ENCODE measurements at places on chromosomes 5 and 9. TPM values are rescaled to one million over a fixed set of nuclear protein-coding genes. Genes with fewer than 3 reads are reported as not detected.

Gene TIMD4
- polyA plus RNA-seq: 1.00 TPM

Gene CYLC2
- polyA plus RNA-seq: not detected

Gene HTR1A
- polyA plus RNA-seq: not detected

Gene PRDM9
- polyA plus RNA-seq: not detected

Gene KIF4B
- 0.24 TPM for polyA plus RNA-seq

Gene IFNA2
- polyA plus RNA-seq: 0.13 TPM

Gene OR1L6
- polyA plus RNA-seq: not detected

Gene SLC1A1
- polyA plus RNA-seq: 4.2 TPM

Gene DOCK8
- polyA plus RNA-seq: 8.6 TPM

Gene TNFSF8
- polyA plus RNA-seq: 7.1 TPM

Gene HMCN2
- 0.78 TPM for polyA plus RNA-seq

Gene CDC14B
- polyA plus RNA-seq: 18.2 TPM

Gene FAM200C
- polyA plus RNA-seq: 16.7 TPM

Gene CPEB4
- polyA plus RNA-seq: 18.8 TPM

Gene SLC45A2
- polyA plus RNA-seq: not detected

Gene SHISAL2B
- polyA plus RNA-seq: 8.3 TPM

Gene C7
- 531 TPM for polyA plus RNA-seq

Gene CDC20B
- 6.6 TPM for polyA plus RNA-seq

Gene HABP4
- polyA plus RNA-seq: 8.9 TPM

All from left lung (tissue), 14 donors.